ENCODE measurements at places on chromosomes 16 and 17.

DNA sequence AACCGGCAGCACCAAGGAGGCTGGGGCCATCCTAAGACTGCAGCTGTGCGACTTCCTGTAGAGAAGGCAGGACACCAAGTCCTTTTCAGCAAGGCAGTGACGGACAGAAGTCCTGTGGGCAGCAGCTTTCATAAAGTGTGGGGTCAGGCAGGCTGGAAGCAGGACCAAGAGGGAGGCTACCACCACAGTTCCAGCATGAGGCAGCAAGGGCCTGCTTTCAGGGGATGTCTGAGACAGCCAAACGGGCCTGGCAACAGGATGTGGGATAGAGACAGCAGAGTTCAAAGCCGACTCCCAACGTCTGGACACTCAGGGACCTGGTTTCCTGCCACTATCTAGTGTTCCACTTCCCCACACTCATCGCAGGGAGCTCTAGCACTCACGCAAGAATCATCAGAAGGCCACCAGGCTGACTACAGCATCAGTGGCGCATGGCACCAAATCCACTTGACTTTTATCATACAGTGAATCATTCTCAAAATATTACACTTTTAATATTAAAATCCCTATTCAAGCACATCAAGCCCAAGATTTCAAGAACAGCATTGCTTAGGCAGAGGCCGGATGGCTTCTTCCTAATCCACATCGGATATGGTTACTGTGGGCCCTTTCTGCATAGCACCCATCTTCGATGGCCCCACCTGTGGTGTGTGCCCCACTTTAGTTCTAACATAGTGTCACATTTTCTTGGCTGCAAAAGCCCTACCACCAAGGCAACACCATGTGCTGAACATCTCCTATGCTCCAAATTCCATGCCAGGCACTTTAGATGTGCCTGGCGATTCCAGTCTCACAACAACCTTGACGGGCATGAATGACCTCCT, 5.2 kb downstream of the USP7 start:
- no peak for DNase-seq

DNA sequence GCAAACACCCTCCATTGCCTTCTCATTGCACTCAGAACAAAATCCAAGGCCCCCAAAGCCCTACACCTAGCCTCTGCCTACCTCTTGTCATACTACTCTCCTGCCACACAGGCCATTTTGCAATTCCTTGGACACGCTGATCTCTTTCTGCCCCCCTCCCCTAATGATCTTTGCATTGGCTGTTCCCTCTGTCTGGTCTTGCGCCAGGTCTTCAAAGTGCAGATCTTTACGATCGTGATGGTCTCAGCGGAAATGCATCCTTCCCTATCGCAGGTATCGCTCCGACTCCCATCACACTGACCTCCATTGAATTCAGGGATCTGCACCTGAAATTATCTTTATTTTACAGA, 777 bp upstream of the MOSMO start:
- DNase-seq, result peak; percentile 27

GRCh38 chr16:78972006-78972405, 628.5 kb downstream of the MAF start:
- DNase-seq, result no peak

- DNase-seq, result no peak
These were observed 145.6 kb downstream of the ENGASE start for GRCh38 chr17:79220201-79220712.

GRCh38 chr16:71460236-71460635, 1.8 kb downstream of the ZNF23 start:
- no peak for DNase-seq

DNA sequence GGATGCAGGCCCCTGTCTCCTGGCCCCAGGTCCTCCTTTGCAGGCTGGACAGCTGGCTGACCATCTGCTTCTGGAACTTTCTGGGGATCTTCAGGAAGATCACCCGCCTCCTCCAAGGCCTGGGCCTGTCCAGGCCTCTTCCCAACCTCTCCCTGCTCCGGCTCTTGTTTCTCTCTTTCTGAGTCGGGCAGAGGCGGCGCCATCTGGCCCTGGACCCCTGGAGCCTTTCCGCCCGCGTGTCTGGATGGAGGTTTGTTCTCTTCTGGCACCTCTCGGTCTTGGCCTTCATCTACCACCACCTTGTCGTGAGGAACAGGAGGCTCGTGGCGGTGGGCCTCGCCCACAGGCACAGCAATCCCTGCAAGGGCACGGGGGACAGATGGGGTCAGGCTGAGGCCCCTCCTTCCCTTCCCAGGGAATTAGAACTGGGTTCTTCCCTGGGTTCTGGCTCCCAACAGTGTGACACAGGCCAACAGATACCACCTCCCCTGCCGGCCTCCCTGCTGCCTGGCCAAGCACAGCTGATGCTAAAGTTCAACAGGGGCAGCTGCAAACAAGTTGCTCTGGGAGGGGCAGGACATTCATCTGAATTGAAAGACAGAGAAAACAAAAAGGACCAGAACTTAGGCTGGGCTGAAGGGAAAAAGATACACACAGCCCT, 13.3 kb downstream of the NDUFAF8 start:
- DNase-seq, result no peak

DNA sequence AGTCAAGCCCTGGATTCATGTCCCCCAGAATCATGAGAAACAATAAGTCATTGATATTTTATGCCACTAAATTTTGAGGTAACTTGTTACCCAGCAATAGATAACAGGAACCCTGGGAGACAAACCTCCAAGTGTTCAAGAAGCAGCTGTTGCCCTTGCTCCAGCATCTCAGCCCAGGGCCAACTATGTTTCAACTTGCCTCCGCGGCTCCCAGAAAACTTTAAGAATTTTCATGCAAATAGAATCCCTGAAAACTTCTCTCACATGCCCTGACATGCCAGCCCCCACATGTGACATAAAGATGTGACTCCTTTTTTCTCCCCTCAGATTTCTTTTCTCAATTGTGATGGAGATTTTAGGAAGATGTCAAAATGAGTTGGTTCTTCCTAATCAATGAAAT, 22.8 kb downstream of the LYRM9 start:
- no peak for DNase-seq

DNA sequence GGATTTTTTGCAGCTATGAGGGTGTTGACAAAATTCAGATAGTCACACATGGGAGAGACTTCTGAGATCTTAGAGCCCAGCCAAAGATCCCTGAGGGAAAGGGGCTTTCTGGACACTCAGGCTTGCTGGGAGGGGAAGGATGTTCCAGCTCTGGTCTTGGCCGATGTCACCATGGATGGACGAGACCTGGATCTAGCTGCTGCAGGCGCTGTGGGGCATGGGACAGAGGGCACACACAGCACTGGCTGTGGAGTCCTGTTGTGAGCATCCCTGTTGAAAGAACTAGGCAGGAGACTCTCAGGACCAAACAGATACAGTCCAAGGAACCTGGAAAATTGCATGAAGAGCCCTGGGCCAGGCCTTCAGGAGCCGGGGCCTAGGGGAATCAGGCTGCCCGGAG, 80.1 kb upstream of the SDK2 start:
- DNase-seq, result no peak

DNA sequence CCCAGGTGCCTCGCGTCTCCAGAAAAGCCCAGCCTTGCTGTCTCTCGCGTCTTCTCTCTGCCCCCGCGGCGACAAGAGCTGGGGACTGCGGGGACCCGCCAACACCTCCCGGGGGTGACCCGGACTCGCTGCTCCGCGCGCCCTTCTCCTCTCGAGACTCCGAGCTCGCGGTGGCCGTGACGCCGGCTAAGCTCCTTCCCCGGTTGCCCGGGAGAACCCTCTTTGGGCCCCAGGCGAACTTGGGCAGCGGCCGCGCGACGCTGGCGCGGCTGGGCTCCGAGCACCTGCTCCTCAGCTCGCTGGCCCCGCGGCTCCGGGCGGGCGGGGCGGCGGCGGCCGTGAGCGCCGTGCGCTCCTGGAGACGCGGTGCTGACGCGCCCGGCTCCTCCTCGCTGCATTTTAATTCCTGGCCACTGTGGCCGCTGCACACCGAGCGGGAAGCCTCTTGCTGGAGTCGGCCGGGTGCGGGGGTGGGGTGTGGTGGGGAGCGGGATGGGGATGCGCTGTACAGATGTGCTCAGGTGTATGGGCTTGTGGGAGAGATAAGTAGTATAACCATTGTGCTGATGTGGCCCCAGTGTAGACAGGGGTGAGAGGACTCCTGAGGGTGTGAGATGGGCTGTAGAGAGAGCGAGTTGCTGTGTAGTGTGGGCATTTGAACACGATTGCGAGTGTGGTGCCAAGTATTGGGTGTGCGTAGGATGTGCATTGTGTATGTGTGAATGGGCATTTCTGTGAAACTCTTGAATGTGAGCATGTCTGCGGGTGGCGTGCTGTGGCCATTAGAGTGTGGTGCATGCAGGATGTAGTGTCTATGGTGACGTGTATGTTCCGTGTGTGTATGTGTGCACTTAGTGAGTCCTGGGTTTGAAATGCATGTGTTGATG, at the start of gene ASIC2:
ASIC2 (minus strand) TSS at position 315 of the 887 bp plus-strand sequence.
- no peak for DNase-seq

DNA sequence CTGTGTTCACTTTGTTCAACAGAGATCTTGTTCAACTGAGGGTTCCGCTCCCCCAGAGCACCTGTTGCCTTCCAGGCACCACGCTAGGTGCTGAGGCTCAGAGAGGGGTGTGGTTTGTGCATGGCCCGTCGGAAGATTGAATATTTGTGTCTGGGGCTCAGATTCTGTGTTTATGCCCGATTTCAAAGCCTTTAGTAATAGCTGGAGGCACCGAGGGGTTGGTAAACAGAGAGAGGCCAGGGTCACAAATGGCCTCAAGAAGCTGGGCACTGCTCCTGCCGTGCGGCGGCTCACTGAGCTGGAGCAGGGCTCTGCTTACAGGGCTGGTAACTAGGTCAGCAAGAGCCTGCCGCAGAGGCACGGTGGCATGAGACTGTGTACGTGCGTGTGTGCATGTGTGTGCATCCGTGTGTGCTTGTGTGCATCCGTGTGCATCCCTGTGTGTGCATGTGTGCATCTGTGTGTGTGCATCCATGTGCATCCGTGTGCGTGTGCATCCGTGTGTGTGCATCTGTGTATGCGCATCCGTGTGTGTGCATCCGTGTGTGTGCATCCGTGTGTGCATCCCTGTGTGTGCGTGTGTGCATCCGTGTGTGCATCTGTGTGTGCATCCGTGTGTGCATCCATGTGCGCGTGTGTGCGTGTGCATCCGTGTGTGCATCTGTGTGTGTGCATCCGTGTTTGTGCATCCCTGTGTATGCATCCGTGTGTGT, 5.4 kb downstream of the ITGAE start:
- no peak for DNase-seq

GRCh38 chr16:51113236-51114125, 37.6 kb downstream of the SALL1 start:
- DNase-seq, result peak; percentile 40

DNA sequence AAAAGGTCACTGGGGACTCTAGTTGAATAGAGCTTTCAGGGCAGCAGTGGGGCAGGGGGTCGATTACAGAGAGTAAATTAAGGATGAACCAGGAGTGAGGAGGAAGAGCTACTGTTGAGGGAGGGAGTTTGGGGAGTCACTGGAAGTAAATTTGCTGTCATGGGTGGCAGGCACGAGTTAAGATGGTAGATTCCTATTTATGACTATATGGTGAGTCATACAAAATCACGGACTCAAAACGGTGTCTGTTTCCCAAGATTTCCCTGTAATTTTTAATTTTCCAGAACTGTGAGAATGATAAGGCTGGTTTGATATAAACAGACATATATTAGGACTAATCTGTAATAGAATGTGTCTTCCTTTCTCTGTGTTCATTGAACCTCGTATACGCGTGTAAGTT, 287.6 kb upstream of the GOT2 start:
- DNase-seq, result no peak

GRCh38 chr16:67244387-67245185, 2.7 kb downstream of the FHOD1 start:
- DNase-seq, result peak; percentile 90

DNA sequence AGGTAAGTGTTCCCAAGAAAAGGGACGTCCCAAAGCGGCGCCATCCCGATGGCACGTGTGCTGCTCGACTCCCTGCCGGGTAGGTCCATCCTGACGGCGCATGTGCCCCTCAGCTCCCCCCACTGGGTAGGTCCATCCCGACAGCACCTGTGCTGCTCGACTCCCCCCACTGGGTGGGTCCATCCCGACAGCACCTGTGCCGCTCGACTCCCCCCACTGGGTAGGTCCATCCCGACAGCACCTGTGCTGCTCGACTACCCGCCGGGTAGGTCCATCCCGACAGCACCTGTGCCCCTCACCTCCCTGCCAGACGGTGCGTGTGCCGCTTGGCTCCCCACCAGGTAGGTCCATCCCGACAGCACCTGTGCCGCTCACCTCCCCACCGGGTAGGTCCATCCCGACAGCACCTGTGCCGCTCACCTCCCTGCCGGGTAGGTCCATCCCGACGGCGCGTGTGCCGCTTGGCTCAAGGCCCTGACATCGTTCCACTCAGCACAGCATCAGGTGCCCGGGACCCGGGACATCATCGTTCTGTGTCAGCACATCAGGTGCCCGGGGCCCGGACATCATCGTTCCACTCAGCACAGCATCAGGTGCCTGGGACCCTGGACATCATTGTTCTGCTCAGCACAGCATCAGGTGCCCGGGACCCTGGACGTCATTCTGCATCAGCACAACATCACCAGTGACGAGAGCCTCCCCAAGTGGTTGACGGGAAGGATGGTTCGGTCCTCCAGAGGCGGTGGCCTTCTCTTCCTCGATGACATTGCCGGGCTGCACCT, 5.7 kb upstream of the FN3K start:
- no peak for DNase-seq

DNA sequence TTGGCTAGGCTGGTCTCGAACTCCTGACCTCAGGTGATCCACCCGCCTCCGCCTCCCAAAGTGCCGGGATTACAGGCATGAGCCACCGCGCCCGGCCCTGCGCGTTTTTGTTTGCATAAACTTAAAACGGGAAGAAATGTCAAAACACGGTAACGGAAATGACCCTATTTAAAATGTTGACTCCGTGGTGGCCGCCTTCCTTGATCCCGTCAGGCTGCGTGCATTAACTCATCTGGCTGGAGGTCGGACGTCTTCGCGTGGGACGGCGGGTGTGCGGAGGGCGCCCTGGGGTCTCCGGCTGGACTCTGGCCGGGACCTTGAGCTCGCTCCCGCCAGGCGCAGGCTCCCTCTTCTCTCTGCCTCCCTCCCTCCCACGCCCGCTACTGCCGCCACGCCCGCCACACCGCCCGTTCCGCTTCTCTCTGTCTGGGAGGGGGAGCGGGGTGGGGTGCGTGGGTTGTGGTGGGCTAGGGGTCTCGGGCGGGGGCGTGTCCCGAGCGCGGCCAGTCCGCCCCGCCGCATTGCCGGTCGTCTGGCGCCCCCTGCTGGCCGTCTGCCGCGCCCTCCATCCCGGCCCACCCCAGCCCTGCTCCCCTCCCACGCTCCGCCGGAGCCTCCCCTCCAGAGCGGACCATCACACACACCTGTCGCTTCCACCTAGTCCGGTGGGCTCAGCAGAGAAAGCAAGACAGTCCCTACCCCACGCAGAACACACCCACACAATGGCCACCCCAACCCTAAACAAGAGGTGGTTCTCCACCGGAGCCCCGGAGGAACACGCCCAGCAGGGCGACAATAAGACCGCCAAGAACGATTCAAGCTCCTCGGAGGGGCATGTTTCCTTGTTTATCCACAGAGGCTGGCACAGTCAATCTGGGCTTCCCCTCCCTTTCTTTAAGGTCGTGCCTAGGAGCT, 1.2 kb upstream of the CCDC42 start:
- DNase-seq, result peak; percentile 96

All from GM20000 (cell line).